ENCODE measurements at places on chromosomes 5 and 9.
A peak's percentile ranks its signal among the peaks of the same experiment; 100 is the strongest.

DNA sequence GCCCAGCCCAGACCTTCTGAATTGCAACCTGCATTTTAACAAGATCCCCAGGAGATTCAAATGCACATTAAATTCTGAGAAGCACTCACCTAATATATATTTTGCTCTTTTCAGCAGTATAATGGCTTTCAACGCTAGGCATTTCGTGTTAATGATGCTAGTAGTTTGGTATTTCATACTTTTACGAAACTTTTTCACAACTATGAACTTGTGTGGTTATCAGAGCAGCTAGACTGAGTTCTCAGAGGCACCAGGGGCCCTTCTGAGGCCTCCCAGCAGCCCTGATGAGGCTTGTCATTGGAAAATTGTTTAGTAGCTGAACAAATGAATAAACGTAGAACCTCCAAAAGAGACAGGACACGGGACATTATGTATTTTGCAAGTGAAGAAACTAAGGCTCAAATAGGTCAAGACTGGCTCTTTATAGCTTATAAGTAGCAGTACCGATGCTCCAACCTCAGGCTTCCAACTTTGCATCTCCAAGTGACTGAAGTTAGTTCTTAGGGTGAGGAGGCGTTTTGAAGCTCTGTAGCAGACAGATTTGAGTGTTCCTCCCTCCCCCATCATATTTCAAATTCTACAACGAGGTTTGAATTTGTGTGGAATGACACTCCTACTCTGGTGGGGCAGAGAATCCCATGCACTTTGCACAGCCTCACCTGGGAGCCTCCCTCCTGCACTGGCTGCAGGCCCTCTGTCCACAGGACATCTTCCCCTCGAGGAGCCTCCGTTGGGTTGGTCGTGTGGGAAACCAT is 121.1 kb upstream of the SLC25A48 start:
- H3K27ac ChIP-seq: no peak overlapping the region
- no peaks in the 10 kb centered on the region for H3K36me3 ChIP-seq
- no peak for DNase-seq

DNA sequence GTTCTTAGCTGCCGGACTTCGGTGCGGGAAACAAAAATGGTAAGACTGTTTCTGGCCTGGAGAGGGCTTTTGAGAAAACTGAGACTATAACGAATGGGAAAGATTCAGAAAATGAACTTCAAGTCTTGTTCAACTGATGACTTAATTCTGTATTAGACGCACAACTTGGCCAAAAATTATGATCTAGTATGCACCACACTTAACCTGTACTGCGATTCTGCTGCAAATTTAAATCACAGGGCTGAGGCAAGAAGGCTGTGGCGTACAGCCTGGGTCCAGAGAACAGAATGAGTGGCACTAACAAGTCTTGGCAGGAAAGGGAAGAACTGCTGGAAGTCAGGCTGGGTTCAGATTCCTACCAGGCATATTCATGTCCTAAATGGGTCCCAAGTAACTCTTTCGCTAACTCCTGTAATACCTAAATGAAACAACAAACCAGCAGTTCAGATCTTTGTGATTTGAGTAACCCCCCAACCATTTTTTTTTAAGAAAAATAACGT is 781 bp upstream of the COL23A1 start:
- H3K27ac ChIP-seq: peak overlapping the region; percentile 86
- H3K4me3 ChIP-seq: peak overlapping the region; percentile 61
- H3K4me1 ChIP-seq: peaks cover 23% of the 10 kb centered on the region
- H3K27me3 ChIP-seq: no peaks in the 10 kb centered on the region

DNA sequence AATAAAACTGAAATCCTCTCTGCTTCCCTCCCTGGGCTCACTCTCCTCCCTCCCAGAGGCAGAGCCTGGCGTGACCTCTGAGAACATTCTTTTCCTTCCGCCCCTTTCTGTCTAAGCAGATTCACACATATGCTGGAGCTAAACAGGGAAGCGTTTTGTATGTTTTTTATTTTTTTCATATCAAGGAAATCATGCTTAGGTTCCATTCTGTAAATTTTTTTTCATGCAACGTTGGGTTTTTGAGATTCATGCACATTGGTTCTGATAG is 20.2 kb upstream of the BARHL1 start:
- no peaks in the 10 kb centered on the region for H3K36me3 ChIP-seq
- peaks cover 4% of the 10 kb centered on the region for H3K4me1 ChIP-seq
- DNase-seq: no peak
- H3K27me3 ChIP-seq: peaks cover 8% of the 10 kb centered on the region

DNA sequence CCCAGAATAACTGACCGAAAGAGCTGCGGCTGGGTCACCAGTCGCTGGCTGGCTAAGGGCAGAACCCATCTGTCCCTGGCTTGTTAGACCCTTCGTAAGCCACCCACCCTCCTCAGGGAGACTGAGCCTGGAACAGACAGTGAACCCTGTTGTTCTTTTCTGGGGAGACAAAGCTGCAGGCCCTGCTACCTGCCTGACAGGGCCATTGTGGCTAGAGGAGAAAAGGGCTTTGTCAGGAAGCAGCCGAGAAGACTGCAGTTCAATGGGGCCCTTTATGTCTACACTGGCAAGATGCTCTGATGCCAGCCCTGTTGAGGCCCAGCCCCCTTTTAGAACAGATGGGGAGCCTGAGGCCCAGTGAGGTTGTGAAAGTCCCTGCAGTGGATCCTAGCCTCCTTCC is 3.7 kb upstream of the NIPAL4 start:
- no peak overlapping the region for H3K4me3 ChIP-seq
- no peak for DNase-seq
- no peaks in the 10 kb centered on the region for H3K36me3 ChIP-seq

GRCh38 chr5:75021219-75021618 is 31.1 kb downstream of the GCNT4 start:
- H3K27ac ChIP-seq: no peak overlapping the region
- H3K4me3 ChIP-seq: no peak overlapping the region
- H3K27me3 ChIP-seq: no peaks in the 10 kb centered on the region

DNA sequence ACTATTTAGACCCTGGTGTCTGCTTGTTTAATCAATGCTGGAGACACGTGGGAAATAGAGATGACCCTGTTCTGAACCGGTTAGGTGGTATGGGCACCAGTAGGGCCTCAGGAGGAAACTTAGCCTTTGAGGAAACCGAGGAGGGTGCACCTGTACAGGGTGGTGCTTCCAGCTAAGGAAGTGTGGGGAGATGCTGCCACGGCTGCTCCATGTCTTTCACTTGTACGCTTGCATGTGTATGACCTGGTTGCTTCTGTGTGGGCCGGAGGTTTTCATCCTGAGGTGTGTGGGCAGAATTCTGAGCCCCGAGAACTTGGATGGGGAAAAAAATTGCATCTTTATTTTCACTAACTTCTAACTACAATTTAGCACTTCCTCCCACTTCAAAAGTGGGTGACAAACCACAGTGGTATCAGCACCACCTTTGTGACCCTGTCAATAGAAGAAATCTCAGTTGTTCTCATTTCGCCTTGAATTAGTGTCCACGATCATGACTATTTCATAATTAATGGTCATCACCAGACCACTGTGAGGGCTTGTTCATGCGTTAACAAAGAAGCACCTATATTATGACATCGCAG is 99.8 kb upstream of the SPATA31C2 start:
- no peak for DNase-seq
- H3K27me3 ChIP-seq: no peaks in the 10 kb centered on the region
- no peak overlapping the region for H3K4me3 ChIP-seq
- H3K36me3 ChIP-seq: no peaks in the 10 kb centered on the region
- no peak overlapping the region for H3K27ac ChIP-seq

DNA sequence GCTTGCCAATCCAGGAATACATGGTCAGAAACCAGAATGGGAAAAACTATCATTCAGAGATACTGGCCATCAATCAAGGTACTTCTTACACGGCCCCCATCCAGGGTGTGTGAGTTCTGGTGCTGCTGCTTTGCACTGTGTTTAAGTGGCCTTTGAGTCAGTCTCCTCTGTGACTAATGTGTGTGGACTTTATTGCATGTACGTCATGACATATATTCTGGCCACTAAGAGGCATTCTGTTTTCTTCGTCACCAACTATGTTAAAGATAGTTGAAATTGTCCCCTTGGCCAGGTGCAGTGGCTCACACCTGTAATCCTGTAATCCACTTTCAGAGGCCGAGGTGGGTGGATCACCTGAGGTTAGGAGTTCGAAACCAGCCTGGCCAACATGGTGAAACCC is 8.5 kb downstream of the EXOSC3 start:
- no peaks in the 10 kb centered on the region for H3K4me1 ChIP-seq
- H3K36me3 ChIP-seq: no peaks in the 10 kb centered on the region
- no peak for DNase-seq
- H3K27ac ChIP-seq: no peak overlapping the region
- no peak overlapping the region for H3K4me3 ChIP-seq

DNA sequence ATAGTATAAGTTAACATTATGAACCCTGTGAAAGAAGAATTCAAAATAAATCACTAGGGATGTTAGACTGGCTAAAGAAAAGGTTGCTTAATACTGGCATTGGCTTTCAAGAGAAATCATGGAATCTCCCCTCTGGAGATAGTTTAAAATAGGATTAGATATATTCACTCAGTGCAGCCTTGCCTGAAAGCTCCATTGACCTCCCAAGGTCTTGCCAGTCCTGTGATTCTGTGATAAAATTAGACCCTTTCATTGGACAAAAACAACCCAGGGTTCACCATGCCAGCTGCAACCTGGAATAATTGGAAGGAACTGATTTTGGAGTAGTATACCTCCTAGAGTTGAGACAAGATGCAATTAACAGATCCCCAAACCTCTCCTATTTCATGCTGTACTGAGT is 588.1 kb upstream of the MEF2C start:
- H3K4me3 ChIP-seq: no peak overlapping the region
- peaks cover 13% of the 10 kb centered on the region for H3K4me1 ChIP-seq
- H3K27ac ChIP-seq: peak overlapping the region; percentile 42
- H3K27me3 ChIP-seq: no peaks in the 10 kb centered on the region
- DNase-seq: no peak

GRCh38 chr5:62066761-62067277 is 239.2 kb upstream of the KIF2A start:
- H3K27ac ChIP-seq: no peak overlapping the region
- no peak for DNase-seq
- no peak overlapping the region for H3K4me3 ChIP-seq
- no peaks in the 10 kb centered on the region for H3K4me1 ChIP-seq

Data from gastrocnemius medialis (tissue), 4 donors.